Hepatocyte (in vitro differentiated cells): ENCODE measurements at places on chromosomes 1 and 21. TPM values are rescaled to one million over a fixed set of nuclear protein-coding genes. Genes with fewer than 3 reads are reported as not detected.

Gene RHD
- total RNA-seq, result not detected in 2 replicates

Gene TSACC
- not detected in 2 replicates for total RNA-seq

Gene RNF2
- 24.6 and 27.0 TPM in 2 replicates for total RNA-seq

GRCh38 chr1:64569411-64569810 lies 99.5 kb downstream of the CACHD1 start:
- DNase-seq, result no peak

Gene CGN
- total RNA-seq, result 58.2 and 66.4 TPM in 2 replicates

Gene CORT
- total RNA-seq, result 0.13 TPM in 1 of 2 replicates, not detected in the other

DNA sequence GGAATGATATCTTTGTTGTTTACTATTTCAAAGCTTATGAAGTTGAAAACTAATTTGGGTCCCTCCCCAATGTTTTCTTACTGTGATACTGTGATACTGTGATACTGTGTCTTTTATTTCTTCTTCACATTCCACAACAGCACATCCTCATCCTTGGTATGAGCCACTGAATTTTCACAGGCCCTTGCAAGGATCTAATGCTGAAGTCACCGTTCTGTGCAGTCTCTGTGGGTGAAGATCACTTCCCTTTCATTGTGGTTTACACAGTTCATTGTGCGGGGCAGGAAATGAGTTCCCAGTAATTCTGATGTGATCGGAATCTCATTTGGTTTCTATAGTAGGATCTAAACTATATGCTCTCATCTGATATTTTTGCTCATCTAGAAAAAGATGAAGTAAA lies 32.1 kb upstream of the PAXBP1 start:
- no peak for DNase-seq
